ENCODE measurements at places on chromosomes 12 and 14.

DNA sequence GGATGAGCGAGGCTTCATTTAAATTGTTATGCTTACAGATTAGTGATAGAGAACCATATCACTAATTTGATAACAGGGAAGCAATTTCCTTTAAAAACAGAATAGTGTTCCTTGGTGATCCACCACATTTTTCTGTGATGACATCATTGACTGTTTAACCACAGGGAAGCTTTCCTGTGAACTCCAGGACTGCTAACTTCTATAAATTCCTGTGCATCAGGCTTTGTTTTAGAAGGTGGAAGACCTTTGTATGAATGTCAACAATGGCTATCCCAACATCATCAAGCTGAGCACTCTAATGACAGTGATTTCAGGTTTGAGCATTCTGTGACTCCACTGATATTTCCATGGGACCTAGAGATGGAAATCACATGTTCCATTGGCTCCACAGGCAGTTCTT, 177.1 kb downstream of the RMST start:
- DNase-seq = no peak

GRCh38 chr12:57216921-57217879, 606 bp downstream of the NXPH4 start:
- DNase-seq = peak; percentile 67

DNA sequence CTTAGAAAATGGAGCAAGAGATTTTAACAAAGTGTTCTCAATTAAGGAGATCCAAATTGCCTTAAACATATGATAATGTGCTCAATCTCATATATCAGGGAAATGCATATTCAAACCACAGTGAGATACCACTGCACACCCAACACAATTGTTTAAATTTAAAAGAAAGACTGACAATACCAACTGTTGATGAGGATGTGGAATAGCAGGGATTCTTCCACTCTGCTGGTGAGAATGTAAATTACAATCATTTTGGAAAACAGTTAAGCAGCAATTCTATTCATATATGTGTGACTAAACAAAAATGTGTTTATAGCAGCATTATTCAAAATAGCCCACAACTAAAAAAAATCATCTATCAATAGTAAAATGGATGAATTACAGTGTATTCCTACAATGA, 144.2 kb downstream of the KICS2 start:
- no peak for DNase-seq

DNA sequence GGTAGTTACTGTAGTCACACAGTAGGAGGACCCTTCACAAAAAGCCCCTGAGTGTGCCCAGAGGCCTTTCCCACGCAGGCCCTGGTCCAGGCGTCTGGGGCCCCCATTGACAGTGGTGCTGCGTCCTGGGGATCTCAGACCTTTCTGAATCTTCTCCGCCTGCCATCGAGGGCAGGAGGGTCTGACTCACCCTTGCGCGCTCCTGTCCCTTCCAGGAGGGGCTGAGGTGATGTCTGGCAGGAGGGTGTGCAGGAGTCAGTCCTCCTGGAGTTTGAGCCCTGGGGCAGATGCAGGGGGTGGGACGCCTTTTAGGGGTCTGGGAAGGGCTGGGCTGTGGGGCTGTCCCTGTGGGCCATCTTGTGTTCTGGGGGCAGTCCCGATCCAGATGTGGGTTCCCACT, 386.8 kb downstream of the TMEM121 start:
- DNase-seq = no peak

DNA sequence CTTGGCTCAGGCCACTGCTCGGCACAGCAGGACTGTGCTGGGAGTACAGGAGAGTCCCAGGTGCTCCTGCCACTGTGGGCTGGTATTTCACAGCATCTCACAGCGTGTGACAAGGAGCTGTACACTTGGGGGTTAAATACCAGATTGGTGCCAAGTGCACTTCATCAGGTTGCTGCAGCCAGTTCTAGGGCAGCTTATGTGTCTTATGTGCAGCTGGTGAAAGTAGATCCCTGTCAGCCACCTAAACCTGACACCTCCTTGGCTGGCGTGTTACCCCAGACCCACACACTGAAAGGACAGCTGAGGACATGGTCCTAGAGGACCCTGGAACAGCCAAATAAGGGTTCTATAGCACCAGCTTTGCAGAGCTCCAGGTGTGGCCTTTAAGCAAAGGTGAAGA, 18.9 kb downstream of the PLEKHH1 start:
- no peak for DNase-seq

DNA sequence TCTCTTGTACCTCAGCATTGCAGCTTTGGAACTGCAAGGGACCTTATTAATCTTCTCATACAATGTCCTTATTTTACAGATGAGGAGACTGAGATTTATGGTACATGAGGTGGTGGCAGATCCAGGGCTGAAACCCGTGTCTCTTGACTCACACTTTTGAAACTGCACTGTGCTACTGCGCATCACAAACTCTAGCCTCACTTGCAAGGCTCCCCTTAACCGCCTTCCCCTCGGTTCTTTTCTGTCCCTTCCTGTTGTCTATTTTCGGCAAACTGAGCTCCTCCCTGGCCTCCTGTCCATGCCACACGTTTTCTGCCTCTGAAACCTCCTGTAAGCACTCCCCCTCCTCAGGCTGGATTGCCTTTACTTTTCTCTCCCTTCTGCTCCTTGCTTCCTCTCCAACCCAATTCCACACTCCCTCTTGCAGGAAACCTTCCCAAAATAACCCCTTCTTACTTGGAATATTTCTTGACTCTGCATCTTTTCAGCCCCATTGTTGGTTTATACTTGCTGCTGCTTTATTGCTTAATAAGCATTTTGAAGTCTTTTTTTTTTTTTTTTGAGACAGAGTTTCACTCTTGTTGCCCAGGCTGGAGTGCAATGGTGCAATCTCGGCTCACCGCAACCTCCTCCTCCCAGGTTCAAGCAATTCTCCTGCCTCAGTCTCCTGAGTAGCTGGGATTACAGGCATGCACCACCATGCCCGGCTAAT, 72.4 kb upstream of the CISTR start:
- DNase-seq = no peak

- no peak for DNase-seq
These were observed 29.3 kb upstream of the ARHGAP5 start for GRCh38 chr14:32047791-32048190.

- no peak for DNase-seq
These were observed 1131.1 kb downstream of the TMEM121 start for GRCh38 chr14:106657460-106657859.

DNA sequence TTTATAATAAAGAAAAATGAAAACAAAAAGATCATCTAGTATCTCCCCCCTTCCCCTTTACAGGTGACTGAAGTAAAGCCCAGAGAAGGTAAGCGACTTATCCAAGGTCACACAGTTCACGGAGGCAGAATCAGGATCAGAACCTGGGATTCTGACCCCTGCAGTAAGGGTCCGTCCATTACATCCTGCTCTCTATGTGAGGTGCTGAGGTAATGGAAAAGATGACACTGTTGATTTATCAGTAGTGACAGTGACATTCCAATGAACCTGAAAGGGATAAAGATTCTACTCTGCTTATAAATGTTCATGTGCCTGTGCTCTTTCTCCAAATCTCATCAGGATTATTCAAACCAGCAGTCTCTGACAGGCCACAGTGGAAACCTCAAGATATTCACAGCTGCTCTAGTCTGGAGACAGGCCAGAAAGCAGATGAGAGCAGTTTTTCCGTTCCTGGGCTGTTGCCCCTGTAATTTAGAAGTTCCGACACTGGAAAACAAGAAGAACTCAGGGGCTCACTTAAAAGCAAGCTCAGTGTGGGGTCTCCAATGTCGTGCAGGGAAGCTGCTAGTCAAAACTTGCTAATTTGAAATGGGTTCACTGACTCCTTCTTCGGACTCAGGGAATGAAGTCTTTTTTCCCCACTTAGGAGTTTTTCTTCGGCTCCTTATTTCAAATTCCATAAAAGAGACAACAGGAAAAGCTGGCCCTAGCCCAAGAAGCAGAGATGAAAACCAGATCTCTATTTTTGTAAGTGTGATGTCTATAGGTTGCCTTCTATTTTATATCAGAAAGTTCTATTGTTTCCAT, 131.8 kb upstream of the EEA1 start:
- DNase-seq = peak; percentile 57

DNA sequence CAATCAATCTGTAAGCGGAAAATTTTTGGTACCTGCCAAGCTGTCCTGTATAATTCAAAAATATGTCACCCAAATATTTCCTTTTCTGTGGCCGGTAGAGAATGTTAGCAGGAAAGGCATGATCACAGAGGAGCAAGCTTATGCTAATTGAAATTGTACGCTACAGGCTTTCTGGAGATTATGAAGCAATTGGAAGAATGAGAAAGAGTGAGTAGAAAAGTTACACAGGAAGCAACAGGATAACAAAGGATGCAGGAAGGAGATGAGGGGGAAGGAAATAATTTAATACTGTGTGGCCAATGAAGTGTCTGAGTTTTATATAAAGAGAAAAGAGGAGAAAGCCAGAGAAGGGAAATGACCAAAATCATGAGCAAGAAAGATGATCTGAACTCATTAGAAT, 627.2 kb upstream of the STXBP6 start:
- DNase-seq = no peak

- DNase-seq = peak; percentile 97
These were observed at the start of gene INSM2 for GRCh38 chr14:35533357-35534207. Gene INSM2 (plus strand): TSS chr14:35534164. CDS start chr14:35534253, 89 bp downstream.

- DNase-seq = peak; percentile 87
These were observed 47.8 kb upstream of the RERG start for GRCh38 chr12:15268927-15269552.

GRCh38 chr12:132476038-132476414, 13.9 kb upstream of the FBRSL1 start:
- DNase-seq = no peak

GRCh38 chr14:76196980-76197695, 45.4 kb downstream of the GPATCH2L start:
- no peak for DNase-seq

- no peak for DNase-seq
These were observed 182.0 kb downstream of the DICER1 start for GRCh38 chr14:94975366-94975765.

GRCh38 chr14:86296173-86296572, 766.2 kb downstream of the FLRT2 start:
- peak; percentile 73 for DNase-seq

DNA sequence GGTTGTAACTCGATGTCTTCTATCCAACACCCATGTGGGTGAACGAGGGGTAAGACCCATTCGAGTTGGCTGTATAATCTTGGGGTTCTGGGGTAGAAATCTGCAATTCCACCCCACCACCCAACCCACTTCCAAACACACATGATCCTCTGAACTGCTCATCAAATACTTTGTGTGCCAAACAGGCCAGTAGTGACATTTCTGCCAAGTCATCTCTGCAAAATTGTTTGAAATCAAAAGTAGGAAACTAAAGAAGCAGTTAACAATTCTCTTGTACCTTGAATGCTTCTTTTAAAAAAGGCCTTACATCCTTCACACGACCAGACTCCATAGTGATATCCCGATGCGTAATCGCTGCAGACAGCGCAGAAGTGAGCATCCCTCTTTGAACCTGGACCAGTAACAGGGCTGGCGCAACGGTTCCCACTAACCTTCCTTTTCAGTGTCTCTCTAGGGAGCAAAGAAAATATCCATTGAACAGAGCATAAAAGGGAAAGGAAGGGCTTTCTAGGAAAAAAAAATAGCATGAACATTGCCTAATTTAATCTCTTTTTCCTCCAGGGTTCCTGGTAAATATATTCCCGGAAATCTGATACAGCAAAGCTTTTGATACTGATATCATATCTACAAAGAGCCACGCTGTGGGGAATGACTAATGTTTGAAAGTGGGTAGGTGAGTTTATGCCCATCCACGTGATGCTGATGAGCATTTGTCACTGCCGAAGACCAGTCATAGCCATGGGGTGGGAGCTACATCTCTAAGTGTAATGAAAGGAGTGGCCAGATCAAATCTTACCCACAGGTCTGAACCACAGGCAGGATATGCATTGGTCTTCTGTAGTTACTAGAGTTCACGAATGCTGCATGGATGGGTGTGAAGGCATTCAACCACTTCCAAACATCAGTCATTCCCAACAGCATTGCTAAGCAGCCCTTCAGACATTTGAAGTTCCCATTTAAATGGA, 14.2 kb downstream of the ESR2 start:
- DNase-seq = no peak

DNA sequence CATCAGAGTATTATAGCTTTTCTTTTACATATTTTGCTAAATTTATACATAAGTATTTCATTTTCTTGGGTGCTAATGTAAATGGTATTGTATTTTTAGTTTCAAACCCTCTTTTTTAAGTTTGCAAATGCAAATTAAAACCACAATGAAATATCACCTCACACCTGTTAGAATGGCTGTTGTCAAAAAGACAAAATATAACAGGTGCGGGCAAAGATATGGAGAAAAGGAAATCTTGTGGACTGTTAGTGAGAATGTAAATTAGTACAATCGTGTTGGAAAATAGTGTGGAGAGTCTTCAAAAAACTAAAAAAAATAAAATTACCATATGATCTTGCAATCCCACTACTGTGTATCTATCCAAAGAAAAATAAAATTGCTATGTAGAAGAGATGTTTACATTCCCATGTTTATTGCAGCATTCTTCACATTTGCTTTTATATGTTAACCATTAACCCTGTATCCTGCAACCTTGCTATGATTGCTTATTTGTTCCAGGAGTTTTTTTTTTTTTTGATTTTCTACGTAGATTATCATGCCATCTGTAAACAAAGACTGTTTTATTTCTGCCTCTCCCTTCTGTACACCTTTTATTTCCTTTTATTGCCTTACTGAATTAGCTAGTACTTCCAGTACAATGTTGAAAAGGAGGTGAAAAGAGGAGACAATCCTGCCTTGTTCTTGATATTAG, 405.4 kb upstream of the MIS18BP1 start:
- no peak for DNase-seq

DNA sequence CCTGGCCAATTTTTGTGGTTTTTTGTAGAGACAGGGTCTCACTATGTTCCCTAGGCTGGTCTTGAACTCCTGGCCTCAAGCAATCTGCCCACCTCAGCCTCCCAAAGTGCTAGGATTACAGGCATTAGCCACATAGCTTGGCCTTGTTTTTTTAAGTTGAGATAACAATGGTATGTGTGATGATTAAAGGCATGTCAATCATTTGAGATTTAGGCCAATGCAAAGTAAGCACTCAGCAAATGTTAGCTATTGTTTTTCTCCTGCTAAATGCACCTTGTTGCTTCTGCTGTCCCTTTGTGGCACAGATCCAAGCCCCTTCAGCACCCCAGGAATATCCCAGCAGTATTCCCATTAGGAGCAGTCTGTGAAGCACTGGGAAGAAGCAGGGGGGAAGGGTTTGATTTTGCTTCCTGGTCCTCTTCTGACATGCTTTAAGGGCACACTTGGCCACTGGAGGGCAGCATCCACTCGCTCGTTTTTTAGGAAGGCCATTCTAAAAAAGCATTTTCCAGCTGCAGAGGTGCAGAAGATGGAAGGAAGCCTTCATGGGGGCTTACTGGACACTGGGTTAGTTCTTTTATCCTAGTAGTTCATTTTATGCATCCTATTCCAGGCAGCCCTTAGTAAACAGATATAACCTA, 70.2 kb upstream of the ZFP36L1 start:
- peak; percentile 83 for DNase-seq

GRCh38 chr12:98595243-98595988, 1.9 kb downstream of the SLC25A3 start:
- DNase-seq = no peak

DNA sequence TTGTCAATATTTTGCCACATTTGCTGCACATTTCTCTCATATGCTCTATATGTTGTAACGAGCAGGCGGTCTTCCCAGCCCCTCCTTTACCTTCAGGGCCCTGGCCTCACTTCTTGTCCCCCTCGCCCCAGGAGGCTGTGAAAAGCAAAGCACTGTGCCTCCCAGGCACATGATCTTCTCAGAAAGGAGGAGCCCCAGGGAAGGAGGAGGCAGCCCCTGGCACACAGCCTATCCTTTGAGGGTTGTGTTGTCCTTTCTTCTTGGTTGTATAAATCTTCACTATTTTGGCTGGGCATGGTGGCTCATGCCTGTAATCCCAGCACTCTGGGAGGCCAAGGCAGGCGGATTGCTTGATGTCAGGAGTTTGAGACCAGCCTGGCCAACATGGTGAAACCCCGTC, 77.0 kb downstream of the PPP2R5C start:
- no peak for DNase-seq
